ENCODE measurements at places on chromosomes 6 and 20.

DNA sequence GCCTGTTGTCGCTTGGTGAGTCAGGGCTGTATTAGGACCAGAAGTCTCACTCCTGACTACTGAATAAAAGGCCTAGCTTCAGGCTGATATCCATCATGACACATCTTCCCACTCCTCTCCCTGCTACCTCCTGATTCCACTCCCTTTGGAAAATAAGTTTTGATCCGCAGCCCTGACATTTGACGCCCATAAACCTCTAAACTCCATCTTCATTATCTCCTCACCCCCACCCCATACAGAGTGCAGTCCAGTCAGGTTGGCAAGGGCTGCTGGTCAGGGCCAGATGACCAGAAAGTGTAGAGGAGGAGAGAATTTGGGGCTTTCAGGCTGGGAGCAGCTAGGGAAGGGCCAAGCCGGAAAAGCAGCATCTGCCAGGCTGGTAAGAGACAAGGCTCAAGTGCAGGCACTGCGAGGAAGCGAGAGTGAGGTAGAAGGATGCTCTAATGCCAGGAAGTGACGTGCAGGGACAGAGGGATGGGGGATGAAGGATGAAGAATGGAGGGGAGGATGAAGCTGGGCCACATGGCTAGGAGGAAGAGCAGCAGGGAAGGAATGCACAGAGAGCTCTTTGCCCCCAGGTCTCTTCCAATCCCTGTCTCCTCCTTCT is 1.2 kb downstream of the GGT7 start:
- no peak for DNase-seq

- no peak for DNase-seq
These were observed 23.0 kb upstream of the FLRT3 start for GRCh38 chr20:14360416-14360815.

GRCh38 chr20:5630071-5630470 is 120.1 kb upstream of the SHLD1 start:
- DNase-seq: no peak

GRCh38 chr6:2021713-2022125 is 223.7 kb downstream of the GMDS start:
- DNase-seq: no peak

DNA sequence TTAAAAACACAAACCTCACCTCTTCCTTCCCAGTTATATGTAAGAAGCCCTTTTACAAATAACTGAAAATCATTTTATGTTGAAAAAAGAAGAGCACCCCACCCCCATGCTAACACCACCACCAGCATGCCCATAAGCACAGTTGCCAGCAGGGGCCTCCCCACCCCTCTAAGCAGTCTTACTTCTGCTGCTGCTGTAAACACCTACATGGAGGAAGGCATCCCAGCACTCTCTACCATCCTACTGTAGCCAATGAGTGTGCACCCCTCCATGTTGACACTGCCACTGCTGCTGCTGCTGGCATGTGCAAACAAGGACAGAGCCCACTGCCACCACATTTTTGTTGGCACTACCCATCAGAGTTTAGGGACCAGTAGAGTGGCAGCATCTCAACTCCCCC is 49.6 kb upstream of the PHIP start:
- no peak for DNase-seq

DNA sequence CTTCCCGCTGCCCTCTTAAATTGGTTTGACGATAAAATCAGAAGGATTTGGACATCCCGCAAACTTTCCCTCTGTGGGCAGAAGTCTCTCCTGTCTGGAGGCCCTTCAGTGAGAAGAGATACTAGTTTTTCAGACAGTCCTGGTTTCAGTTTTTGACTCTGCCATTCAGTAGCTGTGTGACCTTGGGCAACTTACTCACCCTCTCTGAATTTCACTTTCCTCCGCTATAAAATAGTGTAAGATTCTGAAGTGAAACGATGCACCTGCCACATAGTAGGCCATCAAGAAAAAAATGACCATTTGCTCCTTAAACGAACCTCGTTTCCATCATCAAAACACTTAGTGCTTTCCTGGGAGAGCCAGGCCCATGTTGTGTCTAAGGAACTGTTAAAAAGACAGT is 97.2 kb downstream of the LINC00237 start:
- no peak for DNase-seq

- DNase-seq: no peak
These were observed 14.2 kb downstream of the PAX1 start for GRCh38 chr20:21719592-21720214.

DNA sequence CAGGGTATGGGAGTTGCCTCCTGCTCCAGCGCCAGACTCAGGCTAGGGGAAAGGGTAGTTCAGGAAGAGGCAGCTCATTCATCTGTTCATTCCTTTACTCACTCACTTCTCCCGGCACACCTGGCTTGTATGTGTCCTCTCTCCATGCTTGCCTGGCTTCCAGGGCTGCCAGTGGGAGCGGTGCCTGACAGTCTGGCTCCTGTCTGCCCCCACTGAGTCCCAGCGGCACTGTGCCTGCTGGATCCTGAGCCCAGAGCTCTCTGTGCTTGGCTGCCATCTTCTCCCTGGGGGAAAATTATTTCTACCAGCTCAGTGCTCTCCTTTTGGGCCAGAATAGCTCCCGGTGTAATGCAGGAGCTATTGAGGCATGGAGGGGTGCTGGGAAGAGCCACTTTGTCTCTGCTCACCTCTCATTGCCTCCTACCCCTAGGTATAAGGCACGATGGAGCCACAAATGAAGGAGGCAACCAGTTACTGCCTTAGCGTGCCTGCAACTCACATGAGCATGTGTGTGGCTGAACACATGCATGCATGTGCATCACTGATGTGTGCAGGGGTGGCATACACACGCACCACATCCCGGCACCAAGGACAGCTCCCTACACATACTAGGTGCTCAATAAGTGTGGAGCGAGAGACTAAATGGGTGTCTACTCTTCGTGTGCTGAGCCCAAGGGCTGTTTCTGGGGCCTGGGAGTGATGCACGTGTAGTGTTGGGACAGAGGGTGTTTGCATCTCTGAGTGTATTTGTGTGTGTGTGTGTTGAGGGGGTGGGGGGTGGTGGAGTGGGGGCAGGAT is 46.6 kb downstream of the CDH22 start:
- DNase-seq: no peak

- no peak for DNase-seq
These were observed 52.0 kb downstream of the KIF13A start for GRCh38 chr6:17935188-17936149.

GRCh38 chr6:131868836-131869235 is 61.0 kb downstream of the ENPP1 start:
- DNase-seq: no peak

DNA sequence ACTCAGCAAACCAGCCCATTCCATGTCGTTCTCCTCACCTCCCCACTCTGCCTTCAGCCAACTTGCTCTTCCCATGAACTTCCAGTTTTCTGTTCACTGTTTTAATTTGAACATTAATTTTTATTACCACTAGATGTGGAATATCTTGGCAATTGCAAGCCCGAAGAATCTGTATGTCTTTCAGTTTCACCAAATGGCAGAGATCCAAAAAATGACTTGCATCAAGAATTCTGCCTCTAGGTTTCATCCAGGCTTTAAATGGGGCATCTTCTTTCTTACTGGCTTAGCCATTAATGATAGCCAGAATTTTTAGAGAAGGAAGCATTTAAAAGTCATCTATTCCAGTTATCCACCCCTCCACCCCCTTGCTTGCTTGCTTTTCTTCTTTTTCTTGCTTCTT is 39.0 kb downstream of the CAP2 start:
- no peak for DNase-seq

DNA sequence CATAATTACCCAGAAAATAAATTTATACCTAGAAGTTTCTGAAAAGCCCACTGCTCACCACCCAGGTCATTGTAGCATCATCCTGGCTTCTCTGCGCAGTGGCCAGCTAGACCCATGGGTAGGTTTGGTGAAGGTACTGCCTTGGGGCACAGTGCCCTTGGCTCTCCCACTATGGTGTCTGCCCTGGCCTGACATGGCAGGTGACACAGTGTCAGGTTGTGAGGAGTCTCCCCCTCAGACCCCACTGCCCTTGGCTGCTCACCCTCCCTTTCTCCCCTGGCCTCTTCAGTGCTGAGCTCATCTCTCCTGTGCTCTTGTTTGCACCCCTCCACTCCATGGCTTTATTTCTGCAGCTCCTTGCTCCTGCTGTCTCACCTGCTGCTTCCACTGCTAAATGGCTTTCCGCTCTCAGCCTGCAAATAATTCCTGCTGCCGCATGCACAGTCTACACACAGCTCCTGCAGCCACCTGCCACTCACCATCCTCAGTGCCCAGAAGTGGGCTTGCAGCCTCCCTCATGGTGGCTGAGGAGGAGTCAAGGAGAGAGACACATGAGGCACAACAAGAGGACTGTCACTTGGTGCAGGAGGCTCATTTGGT is 313.4 kb upstream of the MOCS1 start:
- DNase-seq: no peak

DNA sequence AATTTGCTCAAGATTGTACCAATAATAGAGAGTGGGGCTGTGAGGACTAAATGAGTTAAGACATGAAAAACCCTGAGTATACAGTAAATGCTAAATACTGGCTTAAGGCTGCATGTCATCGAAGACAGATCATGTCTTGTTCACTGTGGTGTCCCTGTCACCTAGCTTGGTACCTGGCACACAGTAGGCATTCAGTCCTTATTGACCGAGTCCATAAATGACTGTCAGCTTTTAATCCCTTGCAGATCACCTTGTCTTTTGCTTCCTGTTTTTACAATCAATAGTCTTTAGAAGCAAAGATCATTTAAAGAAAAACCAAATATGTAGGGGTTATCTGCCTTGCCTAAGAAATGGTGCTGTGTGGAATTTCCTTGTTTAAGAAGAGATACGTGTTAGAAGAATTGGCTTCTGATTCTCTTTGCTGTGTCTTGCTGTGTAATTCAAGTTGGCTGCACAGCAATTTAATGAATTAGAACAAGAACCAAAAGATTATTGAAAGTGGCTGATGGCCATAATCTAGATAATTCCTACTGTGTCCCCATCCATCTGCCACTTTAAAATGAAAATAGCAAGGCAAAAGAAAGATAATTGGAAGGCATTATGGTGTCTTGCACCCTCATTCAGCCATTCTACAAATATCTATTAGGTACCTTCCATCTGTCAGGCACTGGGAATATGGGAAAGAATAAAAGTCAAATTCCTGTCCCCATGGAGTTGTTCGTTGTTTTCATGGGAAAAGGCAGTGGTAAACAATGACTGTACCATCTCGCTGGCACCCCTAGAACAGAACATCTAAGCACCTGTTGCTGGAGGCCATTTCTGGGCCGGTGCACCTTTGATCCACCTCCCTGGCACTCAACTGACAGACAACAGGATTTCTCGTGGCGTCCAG is 12.4 kb upstream of the MAPK13 start:
- DNase-seq: no peak

DNA sequence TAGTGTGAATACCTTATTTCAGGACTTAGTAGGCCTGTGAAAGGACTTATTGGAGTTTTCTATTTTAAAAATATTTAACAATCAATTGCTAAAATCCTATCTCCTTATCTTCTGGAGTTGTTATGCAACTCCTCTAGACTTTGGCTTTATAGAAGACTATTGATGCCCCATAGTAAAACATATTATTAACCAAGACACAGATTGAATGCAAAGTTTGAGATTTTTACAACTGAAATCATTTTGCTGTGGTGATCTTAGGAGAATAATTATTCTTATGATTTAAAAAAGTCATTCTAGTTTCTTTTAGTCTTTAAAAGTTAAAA is 4.5 kb downstream of the HEY2 start:
- no peak for DNase-seq

DNA sequence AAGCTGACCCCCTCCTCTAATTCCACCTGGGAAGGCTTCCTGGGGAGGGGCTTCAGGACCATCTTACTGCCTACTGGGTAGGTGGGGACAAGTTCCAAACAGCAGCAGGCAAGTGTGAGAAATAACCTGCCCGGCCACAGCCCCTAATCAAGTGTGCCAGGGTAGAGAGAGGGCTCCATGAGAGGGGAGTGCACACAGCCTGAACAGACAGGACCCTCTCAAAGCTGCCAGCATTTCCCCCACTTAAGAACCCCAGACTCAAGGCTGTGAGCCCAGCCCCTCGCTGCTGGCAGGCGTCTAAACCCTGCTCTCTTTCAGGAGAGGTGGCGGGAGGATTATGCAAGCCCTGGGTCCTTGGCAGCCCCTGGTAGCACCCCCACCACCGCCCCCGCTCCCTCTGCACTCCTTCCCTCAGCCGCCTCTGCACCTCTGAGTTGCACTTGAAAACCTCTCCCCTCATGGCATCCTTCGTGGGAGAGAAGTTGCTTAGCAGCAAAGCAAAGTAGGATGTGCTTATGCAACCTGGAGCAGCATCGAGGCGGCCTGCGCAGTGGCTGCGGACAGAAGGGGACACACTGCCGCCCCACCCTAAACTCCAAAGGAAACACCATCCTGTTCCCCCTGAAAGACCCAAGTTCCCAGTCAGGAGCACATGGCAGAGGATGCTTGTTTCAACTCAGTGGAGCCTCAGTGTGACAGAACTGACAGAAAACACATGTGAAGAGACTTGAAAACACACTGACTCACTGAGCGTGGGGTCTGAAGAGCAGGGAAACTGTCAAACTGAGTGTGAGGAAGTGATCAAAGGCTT is 10.5 kb downstream of the DDRGK1 start:
- no peak for DNase-seq

GRCh38 chr6:168415098-168415992 is 25.6 kb upstream of the SMOC2 start:
- DNase-seq: no peak

DNA sequence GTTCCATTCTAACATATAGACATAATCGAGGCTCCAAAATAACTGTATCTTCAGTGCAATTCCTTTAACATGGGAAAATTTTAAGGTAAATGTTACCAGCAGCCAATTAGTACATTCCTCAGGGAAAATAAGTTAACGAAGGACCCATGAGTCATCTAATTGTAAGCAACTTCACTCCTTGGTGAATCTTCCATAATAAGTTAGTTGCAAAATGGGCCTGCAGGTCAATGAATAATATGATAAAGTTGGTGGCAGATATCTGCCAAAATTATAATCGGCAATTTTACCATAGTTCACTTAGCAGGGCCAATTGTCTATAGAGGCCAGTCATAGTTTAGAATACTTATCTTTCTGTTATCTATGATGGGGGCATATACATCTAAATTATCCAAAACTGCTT is 42.3 kb downstream of the QRSL1 start:
- DNase-seq: no peak

GRCh38 chr6:85389151-85389797 is 60.6 kb upstream of the NT5E start:
- DNase-seq: no peak

GRCh38 chr6:152206072-152206818 is 398.8 kb downstream of the ESR1 start:
- DNase-seq: peak; percentile 80

DNA sequence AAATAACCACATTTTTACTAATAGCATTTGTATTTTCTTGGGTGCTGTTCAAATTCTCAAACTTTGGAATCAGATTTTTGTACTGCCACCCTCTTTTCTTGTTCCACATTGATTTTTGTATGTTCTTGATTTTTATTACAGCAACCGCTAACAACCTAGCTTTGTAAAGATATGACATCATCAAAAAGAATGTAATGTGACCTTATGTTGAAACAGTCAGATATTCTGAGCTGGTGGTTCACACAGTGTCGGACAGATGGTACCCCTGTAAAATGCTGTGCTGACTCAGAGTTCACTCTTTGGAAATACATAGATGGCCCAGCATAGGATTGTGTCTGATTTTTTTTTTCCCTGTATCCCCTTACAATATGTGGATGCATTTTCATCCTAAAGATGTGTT is 118.9 kb downstream of the QKI start:
- no peak for DNase-seq

All from activated effector memory CD4-positive, alpha-beta T cell treated with anti-CD3 and anti-CD28 coated beads, Interleukin-2, amount 50 U/mL, for 16 hours (primary cell).